ENCODE measurements at places on chromosomes 12 and 14. TPM values are rescaled to one million over a fixed set of nuclear protein-coding genes. Genes with fewer than 3 reads are reported as not detected.

DNA sequence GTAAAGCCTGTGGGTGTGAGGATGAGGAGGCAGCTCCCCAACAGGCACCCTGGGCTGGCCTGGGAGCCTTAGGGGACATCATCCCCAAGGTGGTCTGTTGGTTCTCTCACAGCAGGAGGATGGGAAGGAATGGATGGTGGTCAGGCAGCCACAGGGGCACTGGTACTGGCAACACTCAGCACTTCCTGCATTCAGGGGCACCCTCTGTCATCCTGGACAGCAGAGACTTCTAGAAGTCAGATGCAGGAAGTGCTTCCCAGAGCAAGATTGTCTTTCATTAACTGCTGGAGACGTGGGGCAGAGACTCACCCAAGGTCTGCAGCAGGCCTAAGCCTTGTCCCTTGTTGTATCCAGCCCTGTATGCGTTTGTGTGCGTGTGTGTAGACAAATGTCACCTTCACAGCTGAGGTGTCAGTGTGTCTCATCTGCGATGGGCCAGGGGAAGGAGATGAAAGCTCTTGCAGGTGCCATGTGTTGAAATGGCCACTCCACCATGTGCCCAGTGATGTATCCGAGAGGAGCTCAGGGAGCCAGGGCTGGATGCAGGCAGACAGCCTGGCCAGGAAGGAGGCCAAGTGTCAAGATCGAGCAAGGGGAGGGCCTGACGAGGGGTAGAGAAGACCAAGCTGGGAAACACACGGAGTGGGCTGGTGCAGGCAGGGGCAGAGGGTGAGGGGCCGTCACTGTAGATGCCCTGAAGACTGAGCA lies 85.1 kb downstream of the PITPNM2 start:
- H3K36me3 ChIP-seq = no peaks in the 10 kb centered on the region
- no peak for DNase-seq
- H3K4me3 ChIP-seq = no peak overlapping the region
- no peaks in the 10 kb centered on the region for H3K27me3 ChIP-seq

DNA sequence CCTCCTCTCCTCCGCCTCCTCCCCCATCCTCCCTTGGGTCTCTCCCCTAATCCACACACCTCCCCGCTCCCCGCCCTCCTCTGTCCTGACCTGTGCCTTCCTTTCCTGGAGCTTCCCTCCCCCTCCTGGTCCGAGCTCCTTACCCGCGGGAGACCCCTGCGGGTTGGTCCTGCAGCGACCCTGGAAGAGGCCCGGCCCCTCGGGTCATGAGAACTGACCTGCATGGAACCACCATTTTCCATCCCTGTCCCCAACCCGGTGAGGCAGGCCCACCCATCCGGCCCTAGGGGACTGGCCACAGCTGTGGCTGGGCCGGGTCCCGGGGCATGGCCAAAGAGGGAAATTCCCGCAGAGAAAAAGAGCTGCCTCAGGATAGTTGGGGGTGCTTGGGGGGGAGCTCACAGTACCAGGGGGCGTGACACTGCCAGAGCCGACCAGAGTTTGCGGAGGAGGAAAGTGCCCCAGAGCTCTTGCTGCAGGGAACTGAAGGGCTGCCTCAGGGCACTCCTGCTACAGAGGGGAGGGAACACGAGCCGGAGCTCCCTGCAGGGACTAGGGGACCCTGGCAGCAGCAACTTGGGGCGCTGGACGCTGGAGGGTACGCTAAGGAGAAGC lies 613 bp downstream of the ARHGEF40 start:
- H3K27ac ChIP-seq = peak overlapping the region; percentile 51
- H3K27me3 ChIP-seq = peaks cover 25% of the 10 kb centered on the region
- H3K36me3 ChIP-seq = peaks cover 8% of the 10 kb centered on the region

DNA sequence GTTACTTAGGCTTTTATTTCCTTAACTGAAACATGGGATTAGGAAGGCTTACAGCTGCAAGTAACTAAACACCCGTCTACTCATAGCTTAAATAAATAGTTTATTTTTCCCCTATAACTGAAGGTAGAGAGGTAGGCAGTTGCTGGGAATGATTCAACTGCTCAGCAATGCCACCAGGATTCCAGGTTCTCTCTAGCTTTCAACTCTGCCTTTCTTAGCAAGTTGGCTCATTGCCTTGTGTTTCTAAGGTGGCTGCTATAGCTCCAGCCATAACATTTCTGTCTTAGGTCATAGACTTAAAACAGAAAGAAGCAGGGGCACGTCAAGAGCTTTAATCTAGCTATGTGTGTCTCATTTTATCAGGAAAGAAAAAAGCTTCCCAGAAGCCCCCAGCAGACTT lies 103.7 kb upstream of the MDM1 start:
- no peaks in the 10 kb centered on the region for H3K36me3 ChIP-seq
- H3K27me3 ChIP-seq = no peaks in the 10 kb centered on the region
- DNase-seq = no peak
- H3K27ac ChIP-seq = no peak overlapping the region
- H3K4me3 ChIP-seq = no peak overlapping the region

GRCh38 chr14:20418501-20418909 lies 5.2 kb upstream of the TEP1 start:
- no peak for DNase-seq
- H3K27me3 ChIP-seq = no peaks in the 10 kb centered on the region
- no peaks in the 10 kb centered on the region for H3K36me3 ChIP-seq
- H3K4me1 ChIP-seq = peaks cover 9% of the 10 kb centered on the region
- H3K4me3 ChIP-seq = no peak overlapping the region

- no peak overlapping the region for H3K4me3 ChIP-seq
- no peak overlapping the region for H3K27ac ChIP-seq
- peaks cover 13% of the 10 kb centered on the region for H3K27me3 ChIP-seq
- DNase-seq = no peak
- peaks cover 43% of the 10 kb centered on the region for H3K4me1 ChIP-seq
Measured at GRCh38 chr12:116538076-116538591, 21.0 kb upstream of the MAP1LC3B2 start.

- peak overlapping the region; percentile 94 for H3K4me3 ChIP-seq
- H3K4me1 ChIP-seq = peaks cover 43% of the 10 kb centered on the region
- peak overlapping the region; percentile 84 for H3K27ac ChIP-seq
Measured at GRCh38 chr12:53180931-53181645, 363 bp upstream of the CSAD start.

- H3K4me1 ChIP-seq = peaks cover 16% of the 10 kb centered on the region
- H3K27me3 ChIP-seq = peaks cover 24% of the 10 kb centered on the region
- no peak for DNase-seq
- no peak overlapping the region for H3K27ac ChIP-seq
Measured at GRCh38 chr12:130070126-130070611, 92.1 kb upstream of the FZD10 start.

- H3K4me1 ChIP-seq = no peaks in the 10 kb centered on the region
- peak overlapping the region; percentile 48 for H3K27ac ChIP-seq
- no peak overlapping the region for H3K4me3 ChIP-seq
- no peak for DNase-seq
- no peaks in the 10 kb centered on the region for H3K36me3 ChIP-seq
Measured at GRCh38 chr12:50825372-50825838, 17.3 kb upstream of the TMPRSS12 start.

HPD gene
- total RNA-seq = not detected

- H3K27me3 ChIP-seq = no peaks in the 10 kb centered on the region
- peaks cover 5% of the 10 kb centered on the region for H3K4me1 ChIP-seq
- H3K36me3 ChIP-seq = no peaks in the 10 kb centered on the region
- H3K4me3 ChIP-seq = no peak overlapping the region
- no peak overlapping the region for H3K27ac ChIP-seq
Measured at GRCh38 chr14:85447883-85448282, 82.1 kb upstream of the FLRT2 start.

DNA sequence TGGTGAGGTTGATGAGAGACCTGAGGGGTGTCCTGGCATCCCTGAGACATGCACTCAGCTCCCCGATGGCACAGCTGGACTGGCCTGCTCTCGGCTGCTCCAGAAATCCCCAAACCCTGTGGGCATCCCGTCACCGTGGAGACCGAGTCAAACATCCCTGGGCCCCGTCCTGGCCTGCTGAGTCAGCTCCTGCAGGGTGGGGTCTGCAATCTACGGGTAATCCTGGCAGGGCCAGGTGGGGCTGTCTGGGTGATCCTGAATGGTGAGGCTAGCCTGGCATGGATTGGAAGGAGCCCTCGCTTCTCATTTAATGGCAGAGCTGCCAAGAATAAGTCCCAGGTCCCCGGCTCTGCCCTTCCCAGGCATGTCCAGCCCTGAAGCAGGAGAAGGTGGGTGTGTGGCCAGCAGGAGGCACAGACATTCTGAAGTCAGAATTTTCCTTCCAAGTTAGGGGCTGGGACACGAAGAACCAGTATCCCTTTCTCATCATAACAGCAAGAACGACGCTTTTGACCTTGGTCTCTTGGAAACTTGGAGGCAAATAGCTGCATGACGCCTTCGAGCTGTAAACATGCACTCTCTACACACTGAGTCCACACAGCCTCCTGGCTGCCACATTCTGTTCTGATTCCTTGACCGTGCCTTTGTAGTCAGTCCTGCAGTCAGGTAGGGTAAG lies 17.7 kb upstream of the SERPINA4 start:
- H3K4me1 ChIP-seq = peaks cover 4% of the 10 kb centered on the region
- no peak for DNase-seq
- peaks cover 13% of the 10 kb centered on the region for H3K27me3 ChIP-seq
- H3K4me3 ChIP-seq = no peak overlapping the region

CD69 gene
- 0.19 TPM for total RNA-seq

- no peak overlapping the region for H3K27ac ChIP-seq
- H3K27me3 ChIP-seq = no peaks in the 10 kb centered on the region
- H3K36me3 ChIP-seq = peaks cover 10% of the 10 kb centered on the region
- DNase-seq = no peak
Measured at GRCh38 chr12:53292426-53292825, 2.9 kb upstream of the PFDN5 start.

STAC3 gene
- total RNA-seq = 4.8 TPM

DNA sequence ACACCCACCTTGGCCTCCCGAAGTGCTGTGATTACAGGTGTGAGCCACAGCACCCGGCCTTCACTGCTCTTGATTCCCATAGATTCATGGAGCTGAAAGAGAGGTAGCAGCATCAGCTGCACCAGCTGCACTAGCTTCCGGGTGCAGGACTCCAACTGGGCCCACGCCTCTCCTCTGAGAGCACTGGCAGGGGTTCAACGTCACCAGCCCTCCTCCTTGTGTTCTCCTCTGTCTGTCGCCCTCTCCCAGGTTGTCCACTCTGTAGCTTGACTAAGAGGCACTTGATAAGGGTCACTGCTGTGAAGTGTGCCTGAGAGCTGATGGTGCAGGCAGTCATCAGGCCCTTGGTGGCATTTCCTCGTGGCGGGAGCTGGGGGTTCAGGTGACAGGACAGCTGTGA lies 28.3 kb downstream of the MLXIP start:
- H3K36me3 ChIP-seq = peaks cover 10% of the 10 kb centered on the region
- no peak overlapping the region for H3K27ac ChIP-seq
- peaks cover 10% of the 10 kb centered on the region for H3K4me1 ChIP-seq
- no peak overlapping the region for H3K4me3 ChIP-seq
- no peaks in the 10 kb centered on the region for H3K27me3 ChIP-seq

GRCh38 chr12:51647647-51648046 lies 56.6 kb downstream of the SCN8A start:
- no peak overlapping the region for H3K27ac ChIP-seq
- no peaks in the 10 kb centered on the region for H3K4me1 ChIP-seq
- no peak overlapping the region for H3K4me3 ChIP-seq
- H3K36me3 ChIP-seq = no peaks in the 10 kb centered on the region
- no peak for DNase-seq
- no peaks in the 10 kb centered on the region for H3K27me3 ChIP-seq
